OCI-M1 (cell line): ENCODE measurements at places on chromosomes 16 and 17.
A peak's percentile ranks its signal among the peaks of the same experiment; 100 is the strongest.

- DNase-seq: no peak
These were observed 777.3 kb upstream of the EEF2KMT start for GRCh38 chr16:5874899-5875298.

- DNase-seq: no peak
These were observed 348.9 kb upstream of the ASIC2 start for GRCh38 chr17:33642002-33642401.

DNA sequence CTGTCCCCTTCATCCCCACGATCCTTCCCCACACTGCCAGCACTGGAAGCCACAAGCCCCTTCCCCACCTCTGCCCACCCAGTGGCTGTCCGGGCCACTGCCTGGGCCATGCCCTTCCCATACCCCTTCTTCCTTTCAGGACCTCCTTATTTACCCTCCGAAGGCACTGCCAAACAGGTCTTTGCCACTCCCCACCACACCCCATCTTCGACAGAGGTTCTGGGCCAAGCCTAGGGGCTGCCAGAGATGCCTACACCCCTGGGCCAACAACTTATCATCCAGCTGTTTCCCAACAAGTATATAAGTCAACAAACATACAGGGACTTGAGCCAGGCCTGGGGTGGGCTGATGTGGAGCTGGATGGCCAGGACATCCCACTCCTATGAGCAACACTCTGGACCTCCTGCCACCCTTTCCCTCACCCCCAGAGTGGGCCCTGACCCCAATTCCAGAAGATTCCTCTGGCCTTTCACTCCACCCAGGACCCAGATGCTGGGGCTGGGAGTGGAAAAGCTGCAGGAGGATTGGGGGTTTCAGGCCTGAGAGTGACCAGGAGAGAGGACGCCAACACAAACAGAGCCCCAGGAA is 1.5 kb upstream of the PPP1R1B start:
- no peak for DNase-seq

- DNase-seq: no peak
These were observed 122.8 kb downstream of the SMG6 start for GRCh38 chr17:2180768-2181167.

- no peak for DNase-seq
These were observed 57.4 kb downstream of the SYNRG start for GRCh38 chr17:37551788-37552187.

DNA sequence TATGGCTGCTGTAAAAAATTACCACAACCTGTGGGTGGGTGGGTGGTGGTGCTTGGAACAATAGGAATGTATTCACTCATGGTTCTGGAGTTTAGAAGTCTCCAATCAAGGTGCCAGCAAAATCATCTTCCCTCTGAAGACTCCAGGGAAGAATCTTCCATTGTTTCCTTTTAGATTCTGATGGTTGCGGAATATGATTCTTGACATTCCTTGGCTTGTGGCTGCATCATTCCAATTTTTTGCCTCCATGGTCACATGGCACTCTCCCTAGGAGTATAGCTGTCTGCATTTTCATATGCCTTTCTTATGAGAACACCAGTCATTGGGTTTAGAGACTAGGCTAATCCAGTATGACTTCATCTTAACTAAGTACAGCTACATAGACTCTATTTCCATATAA is 401.0 kb downstream of the HS3ST3B1 start:
- no peak for DNase-seq

- DNase-seq: no peak
These were observed 29.2 kb upstream of the NKD1 start for GRCh38 chr16:50519001-50519400.

DNA sequence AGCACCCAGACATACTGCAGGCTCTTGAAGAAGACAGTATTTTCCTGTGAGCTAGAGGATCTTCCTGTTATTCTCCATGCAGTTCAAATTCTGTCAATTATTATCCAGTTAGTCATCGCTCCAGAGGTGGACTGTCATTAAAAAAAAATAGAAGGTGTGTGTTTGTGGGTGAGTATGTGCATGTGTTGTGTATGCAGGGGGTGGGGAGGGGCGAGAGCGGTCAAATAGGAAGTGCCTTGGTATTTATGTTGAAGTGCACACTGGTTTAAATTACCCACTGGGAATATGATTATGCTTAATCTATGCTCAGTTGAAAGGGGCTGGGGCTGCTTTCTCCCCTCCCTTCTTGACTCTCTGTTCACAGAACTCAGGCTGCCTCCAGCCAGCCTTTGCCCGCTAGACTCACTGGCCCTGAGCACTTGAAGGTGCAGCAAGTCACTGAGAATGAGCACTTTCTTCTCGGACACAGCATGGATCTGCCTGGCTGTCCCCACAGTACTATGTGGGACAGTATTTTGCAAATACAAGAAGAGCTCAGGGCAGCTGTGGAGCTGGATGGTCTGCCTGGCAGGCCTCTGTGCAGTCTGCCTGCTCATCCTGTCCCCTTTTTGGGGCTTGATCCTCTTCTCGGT is at the start of gene HSD17B2:
TSS of gene HSD17B2 (plus strand) at position 273 of the 632 bp plus-strand sequence. CDS start at position 445, 172 bp downstream.
- no peak for DNase-seq

- peak; percentile 62 for DNase-seq
These were observed 40.6 kb downstream of the CCT6B start for GRCh38 chr17:34920676-34921075.

DNA sequence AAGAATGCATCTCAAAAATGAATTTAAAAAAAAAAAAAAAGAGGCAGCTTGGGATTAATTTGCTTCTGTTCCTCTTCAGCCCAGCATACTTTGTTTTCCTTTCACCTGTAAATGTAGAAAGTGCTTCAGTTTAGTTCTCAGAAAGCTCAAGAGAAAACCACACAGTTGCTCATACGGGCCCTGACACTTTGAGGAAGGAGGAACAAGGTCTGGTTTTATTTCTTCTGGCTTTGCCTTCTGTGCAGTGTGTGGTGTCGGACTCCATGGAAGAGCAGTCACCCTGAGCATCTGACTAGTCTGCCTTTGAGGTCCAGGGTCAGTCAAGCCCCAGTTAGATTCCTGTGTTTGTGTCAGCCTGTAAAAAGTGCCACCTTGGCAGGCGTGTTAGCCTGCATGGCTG is 27.6 kb downstream of the NMT1 start:
- DNase-seq: no peak

- no peak for DNase-seq
These were observed 15.6 kb downstream of the ZNF469 start for GRCh38 chr16:88398170-88398873.

DNA sequence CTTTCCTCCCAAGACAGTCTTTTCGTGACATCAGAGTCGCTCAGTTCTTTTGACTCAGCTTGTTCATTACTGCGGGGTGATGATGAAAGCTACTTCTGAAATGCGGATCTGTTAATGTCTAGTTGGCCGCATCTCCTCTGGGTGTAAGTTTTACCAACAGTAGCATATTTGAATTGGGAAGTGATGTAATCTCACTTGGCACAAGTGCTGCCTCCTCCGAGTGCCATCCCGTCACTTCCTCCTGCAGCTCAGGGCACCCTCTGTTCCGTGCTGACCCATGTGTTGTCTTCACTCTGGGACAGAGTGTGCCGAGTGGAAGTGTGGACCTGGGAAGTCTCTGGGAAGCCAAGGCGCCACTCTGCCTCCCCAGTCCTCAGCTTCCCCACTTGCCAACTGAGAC is 8.9 kb downstream of the ADAD2 start:
- peak; percentile 12 for DNase-seq

- DNase-seq: no peak
These were observed 37.5 kb downstream of the CREBBP start for GRCh38 chr16:3842994-3843393.

GRCh38 chr16:76639685-76640289 is 362.6 kb downstream of the CNTNAP4 start:
- peak; percentile 92 for DNase-seq
